Central memory CD4-positive, alpha-beta T cell (primary cell): ENCODE measurements at places on chromosomes 3 and 15.
A peak's percentile ranks its signal among the peaks of the same experiment; 100 is the strongest.

GRCh38 chr3:13545952-13546454 is 2.9 kb upstream of the FBLN2 start:
- no peak for DNase-seq

DNA sequence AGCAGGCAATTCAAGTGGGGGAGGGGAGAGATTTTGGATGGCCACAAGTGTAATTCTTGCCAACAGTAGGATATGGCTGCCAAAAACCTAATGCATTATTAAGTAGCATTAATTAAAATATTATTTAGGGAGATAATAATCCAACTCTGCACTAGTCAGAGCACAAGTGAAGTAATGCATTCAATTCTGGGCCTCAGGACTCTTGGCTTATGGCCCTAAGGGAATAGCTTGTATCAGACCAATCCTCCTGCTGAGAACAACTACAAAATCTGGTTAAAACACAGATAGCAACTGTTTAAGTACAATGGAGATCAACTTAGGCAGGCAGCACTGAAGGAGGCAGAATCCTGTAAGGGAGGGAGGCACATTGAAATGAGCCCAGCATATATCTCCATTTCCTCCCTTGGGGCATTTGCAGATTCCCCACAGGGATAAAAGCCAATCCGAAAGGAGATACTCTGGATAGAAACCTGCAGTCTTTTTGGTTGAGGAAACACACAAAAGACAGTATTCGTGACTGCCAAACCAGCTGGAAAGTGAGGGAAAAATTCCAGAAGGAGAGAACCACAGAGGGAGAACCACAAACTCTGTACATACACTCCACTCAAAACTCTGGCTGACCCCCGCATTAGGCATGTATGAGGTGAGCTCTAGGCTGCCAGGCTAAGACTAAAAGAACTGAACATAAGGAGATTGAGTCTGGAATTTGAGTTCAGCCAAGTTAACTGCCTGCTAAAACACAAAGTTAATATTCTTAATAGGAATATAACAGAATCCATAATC is 57.4 kb downstream of the ETFA start:
- DNase-seq = no peak

DNA sequence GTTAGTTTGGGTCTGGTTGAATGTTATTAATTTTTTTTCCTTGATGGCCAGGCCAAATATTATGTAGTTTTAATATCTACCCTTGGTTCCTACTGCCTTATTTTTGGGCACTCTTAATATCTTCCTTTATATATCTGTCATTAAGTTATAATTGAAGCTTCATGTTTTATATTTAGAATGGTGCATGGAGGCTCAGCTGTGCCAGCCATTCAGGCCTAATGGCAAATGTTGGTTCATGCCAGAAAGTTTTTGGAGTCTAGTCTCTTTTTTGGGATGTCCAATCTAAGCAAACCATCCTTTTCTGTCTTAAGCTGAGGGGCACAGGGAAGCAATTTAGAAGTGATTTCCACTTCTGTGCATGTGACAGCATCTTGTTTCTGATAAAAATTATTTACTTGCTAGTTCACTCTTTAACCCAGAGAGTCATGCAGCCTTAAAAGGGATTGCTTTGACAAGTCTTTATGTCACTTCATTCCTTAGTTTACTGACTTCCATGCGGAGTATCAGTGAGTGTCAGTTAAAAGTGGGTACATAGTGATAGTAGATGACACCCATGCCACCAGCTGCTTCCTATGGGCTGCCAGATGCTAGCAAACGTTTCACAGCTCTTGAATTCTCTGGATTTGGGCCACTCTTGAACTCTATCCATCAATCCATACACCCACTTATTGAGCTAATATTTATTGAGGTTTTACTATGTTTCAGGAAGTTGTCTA is 33.0 kb downstream of the MITF start:
- DNase-seq = no peak

GRCh38 chr3:9582332-9582731 is 28.7 kb upstream of the LHFPL4 start:
- DNase-seq = no peak

DNA sequence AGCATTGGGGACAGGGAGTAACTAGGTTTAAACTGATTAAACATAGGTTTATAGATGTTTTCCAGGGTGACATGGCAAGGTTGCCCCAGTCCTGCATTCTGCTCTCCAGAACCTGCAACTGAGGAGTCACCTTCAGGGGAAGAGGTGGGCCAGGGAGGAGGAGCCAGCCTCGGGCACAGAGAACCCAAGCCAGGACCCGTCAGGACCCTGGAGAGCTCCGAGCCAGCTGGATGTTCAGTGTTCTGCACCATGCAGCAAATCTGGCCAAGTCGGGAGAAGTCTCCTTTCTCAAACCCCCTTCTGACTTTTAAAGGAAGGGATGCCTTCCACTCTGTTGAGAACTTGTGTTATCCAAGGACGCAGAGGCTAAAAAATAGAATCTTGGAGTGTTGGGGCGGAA is 62.1 kb upstream of the SLC6A11 start:
- DNase-seq = no peak

- no peak for DNase-seq
These were observed 124.2 kb downstream of the TFG start for GRCh38 chr3:100833483-100833882.

DNA sequence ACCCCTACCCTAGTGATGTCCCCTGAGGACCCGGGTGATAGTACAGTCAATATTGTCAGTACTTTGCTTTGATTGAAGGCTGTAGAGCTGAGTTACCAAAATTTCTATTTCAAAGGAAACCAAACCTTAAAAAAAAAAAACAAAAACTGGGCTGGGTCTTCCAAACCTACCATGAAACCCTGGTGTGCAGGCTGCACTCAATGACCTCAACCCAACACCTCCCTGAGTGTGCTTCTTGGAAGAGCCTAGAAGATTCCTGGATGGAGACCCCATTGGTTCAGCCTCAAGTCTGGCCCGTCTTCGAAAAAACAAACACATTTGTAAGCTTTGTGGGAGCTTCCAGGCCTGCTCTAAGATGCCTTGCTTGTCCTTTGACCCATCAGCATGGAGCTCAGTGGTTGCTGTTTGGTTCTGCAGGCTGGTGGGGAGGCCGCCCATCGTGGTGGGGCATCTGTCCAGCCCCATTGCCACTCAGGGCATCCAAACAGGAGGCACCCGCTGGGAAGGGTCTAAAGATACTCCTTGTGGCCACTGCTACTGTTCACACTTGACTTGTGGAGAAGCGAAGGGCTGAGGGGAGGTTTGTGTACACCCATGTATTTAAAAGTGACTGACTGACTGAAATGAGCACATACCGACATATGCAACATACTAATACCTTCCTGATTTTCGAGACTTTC is 32.2 kb downstream of the CRTAP start:
- DNase-seq = no peak

- DNase-seq = no peak
These were observed 521.9 kb downstream of the PLOD2 start for GRCh38 chr3:145639003-145639606.

GRCh38 chr3:42102571-42102970 is 11.4 kb downstream of the TRAK1 start:
- no peak for DNase-seq

DNA sequence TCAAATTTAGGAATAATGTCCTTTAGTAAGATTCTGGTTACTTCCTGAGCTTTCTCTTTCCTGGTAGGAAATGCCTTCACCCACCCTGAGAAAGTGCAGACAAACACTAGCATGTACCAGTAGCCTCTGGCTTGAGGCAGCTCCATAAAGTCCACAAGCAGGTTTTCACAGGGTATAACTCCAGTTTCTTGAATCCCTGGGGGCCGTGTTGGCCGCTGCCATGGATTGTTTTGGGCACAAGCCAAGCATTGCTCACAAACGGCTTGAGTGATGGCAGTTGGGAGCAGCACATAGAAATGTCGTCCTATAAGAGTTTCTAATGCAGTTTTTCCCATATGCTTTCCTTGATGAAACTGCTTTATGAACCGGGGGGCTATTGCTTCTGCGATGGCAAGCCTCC is 164.1 kb downstream of the STXBP5L start:
- DNase-seq = no peak

DNA sequence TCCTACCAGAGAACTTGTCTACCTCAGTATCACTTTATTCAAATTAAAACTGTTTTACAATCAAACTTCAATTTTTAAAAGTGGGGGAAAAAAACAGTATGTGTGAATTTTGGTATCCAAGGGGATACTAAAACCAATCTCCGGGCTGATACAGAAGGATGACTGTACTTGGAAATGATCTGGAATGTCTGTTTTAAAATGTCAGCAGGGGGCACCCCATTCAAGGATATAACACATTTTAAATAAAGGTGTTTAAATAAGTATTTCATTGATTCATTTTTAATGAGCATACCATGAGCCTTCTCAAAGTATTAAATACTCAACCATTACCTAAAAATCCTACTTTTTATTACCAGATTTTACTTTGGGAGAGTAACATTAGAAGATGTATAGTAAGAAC is 67.9 kb downstream of the ULK4 start:
- DNase-seq = peak; percentile 11

GRCh38 chr3:133093366-133093765 is 55.2 kb downstream of the TMEM108 start:
- no peak for DNase-seq

- no peak for DNase-seq
These were observed 23.2 kb downstream of the QTRT2 start for GRCh38 chr3:114079761-114080160.

DNA sequence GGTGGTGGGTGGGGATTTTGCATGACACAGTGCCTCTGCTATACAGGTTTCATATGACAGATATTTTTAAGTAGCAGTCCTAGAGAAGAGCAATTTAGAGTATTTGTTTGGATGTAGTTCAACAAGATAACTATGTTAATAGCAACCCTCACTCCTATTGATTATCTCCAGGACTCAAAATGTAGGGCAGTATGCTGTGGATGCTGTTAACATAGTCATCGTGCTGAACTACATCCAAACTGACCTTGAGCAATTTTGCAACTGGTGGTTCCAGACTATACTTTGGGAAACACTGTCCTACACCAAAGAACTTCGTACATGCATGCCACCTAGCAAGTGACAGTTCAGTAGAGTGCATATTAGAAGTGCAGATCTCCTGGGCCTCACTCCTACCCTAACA is 117.6 kb downstream of the IL5RA start:
- DNase-seq = no peak

GRCh38 chr15:38216763-38217162 is 35.9 kb upstream of the SPRED1 start:
- no peak for DNase-seq

DNA sequence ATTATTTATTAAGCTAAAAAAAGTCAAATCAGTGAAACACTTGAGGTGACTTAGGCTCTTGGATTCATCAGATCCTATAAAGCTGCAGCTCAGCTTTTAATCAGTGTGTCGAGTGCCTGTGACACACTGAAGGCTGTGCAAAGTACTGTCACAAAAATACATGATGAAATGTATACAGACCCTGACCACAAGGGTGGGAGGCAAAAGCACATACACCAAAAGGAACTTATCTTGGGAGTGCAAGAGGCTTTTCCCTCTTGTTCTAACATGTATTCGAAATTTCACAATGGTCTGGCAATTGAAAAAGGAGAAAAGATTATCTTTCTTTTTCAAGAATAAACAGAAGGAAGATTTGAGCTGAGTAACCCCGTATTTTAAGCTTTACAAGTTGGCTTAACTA is 35.9 kb downstream of the VGLL4 start:
- DNase-seq = no peak

- no peak for DNase-seq
These were observed 3.9 kb upstream of the CSK start for GRCh38 chr15:74777769-74778598.

DNA sequence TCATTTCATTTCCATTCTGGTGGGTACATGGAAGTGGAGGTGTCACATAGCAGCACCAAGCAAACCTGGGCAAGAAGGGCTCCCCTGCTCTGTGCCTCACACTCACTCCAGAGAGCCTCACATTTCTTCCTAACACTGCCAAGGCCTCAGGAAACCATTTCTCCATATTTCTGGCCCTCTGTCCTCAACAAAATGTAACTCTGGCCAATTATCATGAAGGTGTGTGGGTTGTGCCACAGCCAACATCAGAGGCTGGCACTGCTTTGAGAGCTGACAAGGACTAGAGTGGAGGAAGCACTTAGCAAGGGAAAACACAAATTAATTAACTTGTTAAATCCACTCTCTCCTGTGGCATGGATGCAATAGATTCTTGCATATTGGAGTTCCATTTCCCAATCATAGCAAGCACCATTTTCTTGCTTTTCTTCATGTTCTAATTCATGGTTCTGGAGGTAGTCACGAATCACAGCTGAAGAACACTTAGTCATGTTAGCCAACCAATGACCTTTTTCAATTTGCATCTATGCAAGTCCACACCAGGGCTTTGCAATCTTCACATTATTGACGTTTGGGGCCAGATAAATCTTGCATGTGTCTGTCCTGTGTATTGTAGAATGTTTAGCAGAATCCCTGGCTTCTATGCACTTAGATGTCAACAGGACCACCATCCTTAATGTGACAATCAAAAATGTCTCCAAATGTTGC is 241.1 kb downstream of the PLCL2 start:
- DNase-seq = no peak

DNA sequence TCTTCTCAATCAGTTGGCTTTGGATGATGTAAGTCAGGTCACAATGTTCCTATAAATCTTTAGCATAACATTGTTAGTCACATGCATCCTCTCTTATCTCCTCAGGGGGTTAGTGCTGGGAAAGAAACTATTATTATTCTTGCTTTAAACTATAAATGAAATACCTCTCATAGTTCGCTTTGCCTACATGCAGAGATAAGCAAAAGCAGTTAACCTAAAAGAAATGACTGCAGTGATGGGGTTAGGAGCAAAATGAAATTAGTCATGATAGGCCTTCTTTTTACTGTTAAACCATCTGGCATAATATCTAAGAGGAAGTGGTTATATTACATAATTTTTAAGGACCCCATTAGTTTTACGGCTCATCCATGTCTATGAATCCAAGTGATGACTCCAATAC is 91.7 kb upstream of the IGSF10 start:
- no peak for DNase-seq

- DNase-seq = no peak
These were observed 651 bp downstream of the PLSCR2 start for GRCh38 chr3:146468671-146469149.

DNA sequence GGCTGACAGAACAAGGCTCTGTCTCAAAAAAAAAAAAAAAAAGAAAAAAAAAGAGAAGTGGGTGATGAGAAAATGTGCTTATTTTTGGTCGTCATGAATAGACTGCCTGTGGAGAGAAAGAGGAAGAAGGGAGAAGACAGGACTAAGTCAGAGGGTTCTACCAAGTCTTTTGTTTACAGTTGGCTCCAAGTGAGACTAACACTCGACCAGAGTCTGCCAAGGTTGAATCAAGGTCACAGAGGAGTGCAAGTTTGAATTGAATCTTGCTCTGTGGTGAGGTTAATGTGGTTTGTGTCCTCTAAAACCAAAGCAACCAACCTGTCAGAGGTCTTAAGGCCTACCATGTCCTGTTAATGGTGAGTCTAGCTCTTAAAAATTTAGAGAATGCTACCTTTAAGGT is 334.1 kb upstream of the GRM7 start:
- DNase-seq = no peak

- no peak for DNase-seq
These were observed 21.4 kb upstream of the MUC20 start for GRCh38 chr3:195699388-195699771.
